ENCODE measurements at places on chromosomes 13 and 19. TPM values are rescaled to one million over a fixed set of nuclear protein-coding genes. Genes with fewer than 3 reads are reported as not detected.

USE1 gene
- total RNA-seq, result 24.3 TPM

ARGLU1 gene
- total RNA-seq, result 146 TPM

FFAR3 gene
- total RNA-seq, result not detected

C2CD4C gene
- total RNA-seq, result not detected

DBP gene
- 55.6 TPM for total RNA-seq

IFI30 gene
- total RNA-seq, result 10.6 TPM

SKA3 gene
- total RNA-seq, result 0.30 TPM

GAS6 gene
- 0.52 TPM for total RNA-seq

LEUTX gene
- total RNA-seq, result not detected

CD320 gene
- total RNA-seq, result 17.1 TPM

SMIM17 gene
- not detected for total RNA-seq

PLK5 gene
- total RNA-seq, result not detected

RNF225 gene
- not detected for total RNA-seq

CATSPERD gene
- total RNA-seq, result not detected

TMC4 gene
- 0.84 TPM for total RNA-seq

CBLC gene
- not detected for total RNA-seq

EDNRB gene
- total RNA-seq, result not detected

CCL25 gene
- total RNA-seq, result not detected

ZNF529 gene
- total RNA-seq, result 42.7 TPM

CFAP97D2 gene
- 0.52 TPM for total RNA-seq

SELENOV gene
- not detected for total RNA-seq

CCDC106 gene
- 1.8 TPM for total RNA-seq
